ENCODE measurements at places on chromosomes 2 and 18.

GRCh38 chr2:221649051-221649775 is 77.1 kb upstream of the EPHA4 start:
- DNase-seq: peak; percentile 11

DNA sequence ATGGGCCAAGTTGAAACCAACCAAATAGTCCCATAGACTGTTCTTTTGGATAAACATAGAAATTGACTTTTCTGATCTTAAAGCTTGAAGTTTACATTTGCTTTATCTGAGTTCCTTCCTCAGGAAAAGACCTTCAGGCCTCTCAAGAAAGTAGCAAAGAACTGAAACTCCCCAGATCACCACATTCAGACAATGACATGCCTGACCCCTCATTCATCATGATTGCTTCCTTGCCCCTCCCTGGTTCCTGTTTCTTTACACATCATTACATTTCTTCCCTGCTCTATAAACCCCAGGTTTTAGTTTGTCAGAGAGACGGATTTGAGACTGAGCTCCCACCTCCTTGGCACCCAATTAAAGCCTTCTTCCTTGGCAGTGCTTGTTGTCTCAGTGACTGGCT is 83.6 kb upstream of the ST3GAL5 start:
- DNase-seq: no peak

GRCh38 chr2:69660637-69661036 is 17.1 kb upstream of the AAK1 start:
- DNase-seq: no peak

DNA sequence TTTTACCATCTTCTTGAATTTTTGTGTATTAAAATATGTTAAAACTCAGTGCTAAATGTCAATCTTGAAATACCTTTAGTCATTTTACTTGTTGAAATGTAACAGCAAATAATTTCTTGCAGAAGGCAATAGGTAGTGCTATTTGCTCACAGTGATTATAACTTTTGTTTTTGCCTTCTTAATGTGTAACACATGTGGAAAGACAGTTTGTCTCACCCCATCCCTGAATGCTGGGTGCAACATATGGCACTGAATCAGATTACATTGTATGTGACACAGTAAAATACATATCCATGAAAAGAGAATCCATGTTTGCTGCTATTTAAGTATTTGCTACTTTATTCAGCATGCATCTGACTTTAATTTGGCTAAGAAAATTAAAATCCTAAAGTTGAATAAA is 35.3 kb downstream of the FRZB start:
- no peak for DNase-seq

- no peak for DNase-seq
Observed at GRCh38 chr2:75587954-75588587, 27.3 kb upstream of the EVA1A start.

GRCh38 chr18:61734396-61734795 is 158.4 kb downstream of the RNF152 start:
- no peak for DNase-seq
